ENCODE measurements at places on chromosomes 4 and X. TPM values are rescaled to one million over a fixed set of nuclear protein-coding genes. Genes with fewer than 3 reads are reported as not detected.

- no peak for DNase-seq
- H3K4me1 ChIP-seq: no peaks in the 10 kb centered on the region
- no peaks in the 10 kb centered on the region for H3K27me3 ChIP-seq
- H3K36me3 ChIP-seq: no peaks in the 10 kb centered on the region
Measured at GRCh38 chrX:146615628-146616348, 193.8 kb upstream of the CXorf51B start.

- no peaks in the 10 kb centered on the region for H3K36me3 ChIP-seq
- no peak for DNase-seq
- no peaks in the 10 kb centered on the region for H3K27me3 ChIP-seq
- H3K27ac ChIP-seq: no peak overlapping the region
- H3K4me3 ChIP-seq: no peak overlapping the region
- no peaks in the 10 kb centered on the region for H3K4me1 ChIP-seq
Measured at GRCh38 chrX:19956923-19957322, 33.9 kb downstream of the BCLAF3 start.

- no peak overlapping the region for H3K27ac ChIP-seq
- no peaks in the 10 kb centered on the region for H3K27me3 ChIP-seq
- no peaks in the 10 kb centered on the region for H3K36me3 ChIP-seq
- no peaks in the 10 kb centered on the region for H3K4me1 ChIP-seq
- no peak overlapping the region for H3K4me3 ChIP-seq
- DNase-seq: peak; percentile 10
Measured at GRCh38 chrX:47166126-47166525, 21.1 kb downstream of the RBM10 start.

FAM199X gene
- 21.2 TPM for total RNA-seq

HS3ST1 gene
- 5.0 TPM for total RNA-seq

GRCh38 chrX:70998411-70999027 is 67.6 kb upstream of the SLC7A3 start:
- no peak overlapping the region for H3K4me3 ChIP-seq
- no peaks in the 10 kb centered on the region for H3K4me1 ChIP-seq
- no peak overlapping the region for H3K27ac ChIP-seq
- no peaks in the 10 kb centered on the region for H3K36me3 ChIP-seq

IGFBP7 gene
- 653 TPM for total RNA-seq

GRCh38 chr4:92714640-92715039 is 410.9 kb downstream of the GRID2 start:
- no peak overlapping the region for H3K4me3 ChIP-seq
- no peaks in the 10 kb centered on the region for H3K27me3 ChIP-seq
- H3K4me1 ChIP-seq: no peaks in the 10 kb centered on the region
- no peaks in the 10 kb centered on the region for H3K36me3 ChIP-seq

DNA sequence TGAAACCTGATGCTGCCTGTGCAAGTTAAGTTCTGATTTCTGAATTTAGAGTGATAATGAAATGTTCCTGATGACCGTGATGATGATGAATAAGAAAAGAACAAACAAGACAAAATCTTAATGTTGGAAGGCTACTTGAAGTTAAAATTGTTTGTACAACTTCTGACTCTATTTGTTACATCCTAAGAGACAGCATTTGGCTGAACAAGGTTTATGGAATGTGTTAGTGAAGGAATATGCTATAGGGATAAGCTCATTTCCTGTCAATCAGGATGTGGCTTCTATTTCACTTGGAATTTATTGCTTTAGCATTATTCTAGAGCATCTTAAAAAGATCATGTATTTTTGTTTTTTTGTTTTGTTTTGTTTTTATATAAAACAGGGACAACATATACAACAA is 267.5 kb downstream of the FAT4 start:
- no peak overlapping the region for H3K27ac ChIP-seq
- H3K27me3 ChIP-seq: no peaks in the 10 kb centered on the region
- no peaks in the 10 kb centered on the region for H3K36me3 ChIP-seq
- H3K4me3 ChIP-seq: no peak overlapping the region
- no peak for DNase-seq

HGFAC gene
- not detected for total RNA-seq

GRCh38 chr4:162683659-162684370 is 482.9 kb downstream of the NAF1 start:
- no peak overlapping the region for H3K27ac ChIP-seq
- no peaks in the 10 kb centered on the region for H3K27me3 ChIP-seq
- no peak for DNase-seq
- no peaks in the 10 kb centered on the region for H3K36me3 ChIP-seq

- DNase-seq: no peak
Measured at GRCh38 chrX:46849933-46850332, 13.1 kb downstream of the RP2 start.

AVPR2 gene
- not detected for total RNA-seq

GRCh38 chrX:129566073-129566472 is 26.0 kb downstream of the OCRL start:
- H3K27me3 ChIP-seq: no peaks in the 10 kb centered on the region
- no peak overlapping the region for H3K4me3 ChIP-seq
- DNase-seq: no peak
- H3K27ac ChIP-seq: no peak overlapping the region
- no peaks in the 10 kb centered on the region for H3K36me3 ChIP-seq

SPON2 gene
- total RNA-seq: 135 TPM

MTMR8 gene
- 5.3 TPM for total RNA-seq

DNA sequence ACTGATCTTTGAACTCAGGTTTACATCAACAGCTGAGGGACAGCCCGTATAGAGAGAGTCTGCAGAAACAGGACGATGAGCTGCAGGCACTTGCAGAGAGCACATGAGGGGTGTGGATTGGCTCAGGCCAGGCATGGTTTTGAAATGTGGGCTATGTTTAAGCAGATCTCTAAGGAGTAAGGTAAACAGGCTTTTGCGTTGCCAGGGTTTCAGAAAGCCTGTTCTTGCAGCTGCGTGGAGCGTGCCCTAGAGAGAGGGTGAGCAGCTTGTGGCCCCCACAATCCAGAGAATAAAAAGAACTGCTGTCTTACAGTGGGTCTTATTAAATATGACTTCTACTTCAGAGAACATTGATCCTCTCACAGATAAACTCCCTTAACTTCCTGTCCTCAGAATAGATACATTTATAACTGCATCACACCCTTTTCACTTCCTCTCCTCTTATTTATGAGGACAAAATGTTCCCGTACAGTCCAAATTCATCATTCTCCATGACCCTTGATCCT is 64.1 kb downstream of the TMA16 start:
- DNase-seq: no peak
- H3K27me3 ChIP-seq: no peaks in the 10 kb centered on the region
- no peak overlapping the region for H3K27ac ChIP-seq
- no peaks in the 10 kb centered on the region for H3K4me1 ChIP-seq
- no peak overlapping the region for H3K4me3 ChIP-seq

MAGEB2 gene
- total RNA-seq: not detected

ANXA10 gene
- not detected for total RNA-seq

RHOXF2B gene
- total RNA-seq: not detected

DNA sequence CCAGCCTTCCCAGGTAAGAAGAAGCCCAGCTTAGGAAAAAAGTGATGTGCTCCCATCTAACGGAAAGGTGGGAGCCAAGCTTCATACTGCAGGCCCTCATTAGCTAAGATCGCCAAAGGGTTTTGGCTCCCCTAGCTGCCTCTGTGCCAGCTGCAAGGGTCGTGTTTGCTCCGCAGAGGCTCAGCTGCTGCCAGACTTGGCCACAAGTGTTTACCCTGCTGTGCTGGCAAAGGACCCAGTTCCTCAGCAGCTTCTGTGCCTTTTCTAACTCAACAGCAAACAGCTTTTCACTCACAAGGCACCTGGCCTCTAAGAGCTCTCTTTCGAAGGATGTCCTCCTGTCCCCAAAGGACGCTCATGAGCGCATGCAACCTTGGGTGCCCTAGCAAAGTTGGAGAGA is 12.2 kb upstream of the VMA21 start:
- no peaks in the 10 kb centered on the region for H3K27me3 ChIP-seq
- no peak overlapping the region for H3K27ac ChIP-seq
- H3K4me1 ChIP-seq: no peaks in the 10 kb centered on the region
- no peak overlapping the region for H3K4me3 ChIP-seq

NHSL2 gene
- 9.8 TPM for total RNA-seq

DNA sequence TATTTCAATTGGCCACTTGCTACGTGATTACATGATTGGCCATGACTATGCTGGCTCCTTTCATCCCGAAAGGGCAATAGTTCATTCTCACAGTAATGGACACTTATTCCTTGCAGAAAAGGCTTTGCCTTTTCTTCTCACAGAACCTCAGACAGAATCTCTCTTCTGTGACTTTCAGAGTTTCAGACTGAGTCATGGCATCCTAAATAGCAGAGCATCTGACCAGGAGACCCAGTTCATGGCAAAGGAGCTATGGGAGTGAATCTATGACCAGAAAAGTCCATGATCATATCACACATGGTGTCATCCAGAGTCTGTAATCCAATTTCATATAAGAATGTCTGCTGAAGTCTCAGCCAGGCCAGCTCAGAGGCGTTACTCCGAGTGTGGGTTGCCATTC is 263.3 kb upstream of the CLNK start:
- no peaks in the 10 kb centered on the region for H3K4me1 ChIP-seq
- H3K27me3 ChIP-seq: no peaks in the 10 kb centered on the region
- H3K36me3 ChIP-seq: no peaks in the 10 kb centered on the region
- H3K27ac ChIP-seq: no peak overlapping the region
- DNase-seq: no peak

- H3K36me3 ChIP-seq: no peaks in the 10 kb centered on the region
- H3K27ac ChIP-seq: no peak overlapping the region
- no peaks in the 10 kb centered on the region for H3K27me3 ChIP-seq
Measured at GRCh38 chr4:73761856-73762255, 21.5 kb downstream of the CXCL8 start.

- no peaks in the 10 kb centered on the region for H3K27me3 ChIP-seq
- DNase-seq: no peak
- no peak overlapping the region for H3K27ac ChIP-seq
- no peaks in the 10 kb centered on the region for H3K4me1 ChIP-seq
- H3K36me3 ChIP-seq: no peaks in the 10 kb centered on the region
Measured at GRCh38 chr4:106365613-106366012, 3.0 kb downstream of the GIMD1 start.

DNA sequence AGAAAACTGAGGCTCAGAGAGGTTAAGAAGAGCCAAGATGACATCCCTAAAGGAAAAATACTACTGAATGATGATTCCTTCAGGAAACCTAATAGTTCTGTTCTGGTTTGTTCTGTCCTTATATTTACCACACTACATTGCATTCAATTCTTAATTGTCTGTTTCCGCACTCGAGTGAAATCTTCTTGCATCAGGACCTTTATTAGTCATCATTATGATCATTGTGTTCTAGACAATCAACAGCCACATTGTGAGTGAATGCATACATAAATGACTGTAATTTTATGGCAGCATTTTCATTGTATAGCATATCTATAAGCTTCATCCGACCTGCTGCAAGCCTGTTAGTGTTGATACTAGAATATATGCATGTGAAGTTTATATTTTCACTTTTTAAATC is 156.7 kb upstream of the FAM241A start:
- H3K4me3 ChIP-seq: no peak overlapping the region
- no peak for DNase-seq
- H3K27ac ChIP-seq: no peak overlapping the region
- H3K36me3 ChIP-seq: no peaks in the 10 kb centered on the region
- no peaks in the 10 kb centered on the region for H3K4me1 ChIP-seq

GLA gene
- 21.3 TPM for total RNA-seq

FGFBP2 gene
- 1.6 TPM for total RNA-seq
